Stimulated activated CD8-positive, alpha-beta memory T cell treated with anti-CD3 and anti-CD28 coated beads, Interleukin-4, amount 100 ng/mL, for 24 hours (primary cell): ENCODE measurements at places on chromosomes 5 and 9.

DNA sequence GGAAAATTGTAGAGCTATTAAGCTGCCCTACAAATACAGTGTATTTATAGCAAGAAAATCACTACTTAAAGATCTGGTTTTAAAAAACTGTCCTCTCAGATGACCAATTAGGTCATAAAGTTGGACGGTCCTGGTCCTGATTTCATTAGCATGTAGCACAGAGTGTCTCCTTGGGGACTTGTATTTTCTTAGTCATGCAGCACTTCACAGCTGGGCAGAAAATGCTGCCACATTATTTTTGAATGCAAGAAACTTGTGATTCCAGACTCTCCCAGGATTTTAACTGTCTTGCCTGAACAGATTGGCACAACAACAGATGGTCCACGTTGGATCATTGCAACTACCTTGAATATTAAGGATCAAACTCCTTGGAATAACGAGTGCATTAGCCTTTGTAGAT lies 348.1 kb upstream of the SGCD start:
- DNase-seq, result no peak

GRCh38 chr9:69370430-69370829 lies 45.4 kb downstream of the ENTREP1 start:
- no peak for DNase-seq

DNA sequence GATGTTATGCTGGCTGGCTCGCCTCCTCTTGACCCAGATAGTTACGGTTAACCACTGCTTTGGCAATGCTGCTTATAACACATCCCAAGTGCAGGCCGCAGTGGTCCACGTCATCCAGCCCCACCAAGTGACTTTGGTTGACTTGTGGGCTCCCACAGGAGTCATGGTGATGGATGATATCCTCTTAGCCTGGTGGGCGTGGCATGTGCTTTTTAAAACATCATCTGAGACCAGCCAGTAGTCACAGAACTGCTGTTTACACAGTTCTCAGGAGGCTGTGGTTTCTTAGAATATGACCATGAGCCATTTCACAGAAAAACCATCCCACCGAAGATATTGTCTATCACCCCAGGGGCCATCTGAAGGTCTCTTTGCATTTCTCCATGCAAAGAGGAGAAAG lies 216.9 kb downstream of the SH3GL2 start:
- no peak for DNase-seq

- DNase-seq, result no peak
Observed at GRCh38 chr5:39665328-39665727, 240.5 kb upstream of the DAB2 start.

DNA sequence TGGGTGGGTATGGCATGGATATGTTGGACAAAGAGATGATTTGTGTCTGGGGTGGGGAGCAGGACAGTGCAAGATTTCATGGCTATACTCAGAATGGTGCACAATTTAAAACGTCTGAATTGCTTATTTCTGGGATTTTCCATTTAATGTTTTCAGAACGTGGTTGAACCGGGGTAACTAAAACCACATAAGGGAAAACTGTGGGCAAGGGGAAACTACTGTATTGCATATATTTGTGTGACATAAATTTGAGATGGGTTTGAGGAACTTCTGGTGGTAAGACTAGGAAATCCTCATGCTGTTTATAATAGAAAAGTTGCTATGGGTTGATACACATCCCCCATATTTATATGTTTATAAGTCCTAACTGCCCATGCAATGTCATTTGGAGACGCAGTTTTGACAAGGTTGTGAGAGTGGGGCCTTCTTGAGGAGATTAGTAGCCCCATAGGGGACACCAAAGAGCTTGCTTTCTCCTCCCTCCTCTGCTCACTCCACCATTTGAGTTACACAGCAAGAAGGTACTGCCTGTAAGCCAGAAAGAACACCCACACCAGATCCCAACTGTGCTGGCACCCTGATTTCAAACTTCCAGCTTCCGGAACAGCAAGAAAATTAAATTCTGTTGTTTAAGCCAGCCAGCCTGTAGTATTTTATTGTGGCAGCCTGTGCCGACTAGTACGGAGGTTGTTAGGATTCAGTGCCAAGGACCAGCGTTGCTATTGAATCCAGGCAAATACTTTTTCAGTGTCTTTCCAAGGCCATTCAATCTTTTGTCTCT lies 2118.9 kb downstream of the MAT2B start:
- no peak for DNase-seq

GRCh38 chr5:112709416-112709815 lies 28.3 kb upstream of the APC start:
- no peak for DNase-seq

DNA sequence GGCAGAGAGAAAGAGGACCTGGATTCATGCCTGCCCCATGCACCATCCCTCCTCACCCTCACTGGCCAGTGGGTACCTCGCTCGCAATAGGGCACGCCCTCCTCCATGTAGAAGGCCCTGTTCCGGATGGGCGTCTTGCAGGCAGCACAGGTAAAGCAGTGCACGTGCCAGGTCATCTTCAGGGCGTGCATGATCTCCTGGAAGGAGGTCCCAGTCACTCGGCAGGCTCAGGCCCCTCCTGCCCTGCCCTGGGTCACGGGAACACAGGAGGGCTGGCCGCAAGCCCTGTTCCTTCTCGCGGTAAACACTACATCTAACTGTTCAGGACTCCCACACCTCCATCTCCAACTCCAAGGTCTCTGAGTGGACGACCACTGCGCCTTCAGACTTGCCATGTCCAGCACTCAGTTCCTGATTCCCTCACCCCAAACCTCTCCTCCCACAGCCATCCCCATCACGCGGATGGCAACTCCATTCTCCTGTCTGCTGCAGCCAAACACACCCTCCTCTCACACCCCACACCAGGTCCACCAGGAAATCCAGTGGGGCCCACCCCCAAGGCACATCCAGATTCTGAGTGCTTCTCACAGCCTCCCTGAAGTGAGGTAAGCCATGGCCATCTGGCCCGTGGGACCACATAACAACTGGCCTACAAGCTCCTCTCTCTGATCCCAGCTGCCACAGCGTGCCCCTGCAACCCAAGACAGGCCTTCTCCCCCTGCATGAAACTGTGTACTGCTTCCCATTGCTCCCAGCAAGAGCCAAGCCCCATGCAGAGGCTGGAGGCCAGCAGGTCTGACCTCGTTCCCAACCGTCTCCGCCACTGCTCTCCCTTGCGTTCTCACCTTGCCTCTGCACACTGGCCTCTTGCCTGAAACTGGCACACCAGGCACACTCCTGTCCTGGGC lies 10.8 kb upstream of the DBN1 start:
- no peak for DNase-seq

DNA sequence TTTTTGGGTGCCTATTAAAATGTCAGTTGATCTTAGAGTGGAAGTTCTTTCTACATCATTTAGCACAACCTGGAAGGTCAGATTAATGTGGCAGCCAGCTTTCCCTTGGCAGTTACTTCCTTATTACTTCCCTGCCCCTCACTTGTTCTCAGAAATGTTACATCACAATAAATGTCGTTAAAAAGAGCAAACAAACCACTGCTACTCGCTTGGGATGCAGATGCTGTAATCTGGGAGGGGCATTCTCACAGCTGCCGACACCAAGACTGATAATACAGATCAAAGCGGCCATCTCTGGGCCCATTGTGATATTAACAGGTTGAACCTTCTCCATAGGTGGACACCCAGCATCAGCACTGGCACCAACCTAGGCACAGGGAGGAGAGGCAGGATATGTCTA lies 29.3 kb downstream of the PLAC8L1 start:
- DNase-seq, result no peak

- DNase-seq, result no peak
Observed at GRCh38 chr5:137292461-137293027, 206.6 kb downstream of the SPOCK1 start.

DNA sequence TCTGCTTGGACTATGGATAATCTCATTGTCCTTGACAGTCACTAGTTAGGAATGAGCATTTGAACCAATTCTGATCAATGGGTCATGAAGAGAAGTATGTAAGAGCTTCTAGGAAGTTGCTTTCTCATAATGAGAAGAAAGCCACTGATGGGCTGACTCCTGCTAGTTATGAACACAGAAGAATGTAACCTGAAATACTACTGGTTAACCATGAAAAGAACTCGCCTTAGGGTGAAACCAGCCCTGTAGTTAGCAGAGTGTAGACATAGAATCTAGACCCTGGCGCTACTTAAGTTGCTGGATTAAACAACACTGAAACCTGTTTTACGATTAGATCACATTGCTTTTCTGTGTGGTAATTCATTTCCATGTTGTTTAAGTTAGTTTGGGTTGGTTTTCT lies 26.6 kb downstream of the SLF1 start:
- no peak for DNase-seq

GRCh38 chr9:90600029-90600428 lies 42.6 kb downstream of the DIRAS2 start:
- no peak for DNase-seq
